ENCODE measurements at places on chromosomes 16 and 17.

GRCh38 chr16:84614968-84615813 lies 2.7 kb downstream of the COTL1 start:
- no peak for DNase-seq

GRCh38 chr16:65524997-65525396 lies 403.1 kb upstream of the CDH11 start:
- DNase-seq: no peak

- DNase-seq: no peak
Observed at GRCh38 chr17:47224966-47225365, 15.8 kb downstream of the MYL4 start.

- no peak for DNase-seq
Observed at GRCh38 chr16:72210555-72210954, 38.6 kb upstream of the PMFBP1 start.

DNA sequence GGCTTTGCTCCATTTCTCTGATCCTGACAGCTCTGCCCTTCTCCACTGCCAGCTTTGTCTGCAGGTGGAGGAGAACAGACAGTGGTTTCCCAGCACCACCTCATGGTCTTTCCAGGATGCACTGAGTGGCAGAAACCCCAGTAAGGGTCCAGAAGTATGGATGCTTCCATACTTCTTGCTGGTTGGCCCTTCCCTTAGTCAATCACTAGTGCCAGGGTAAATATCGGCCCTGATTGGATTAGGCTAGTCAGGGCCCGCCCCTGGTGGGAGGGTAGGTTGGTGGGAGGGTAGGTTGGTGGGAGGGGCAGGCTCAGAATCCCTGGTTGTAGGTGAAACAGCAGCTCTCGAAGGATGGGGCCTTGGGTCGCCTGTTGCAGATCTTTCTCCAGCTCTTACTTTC lies 10.2 kb downstream of the RNF213 start:
- no peak for DNase-seq

GRCh38 chr17:73603971-73604370 lies 40.3 kb downstream of the SDK2 start:
- no peak for DNase-seq

DNA sequence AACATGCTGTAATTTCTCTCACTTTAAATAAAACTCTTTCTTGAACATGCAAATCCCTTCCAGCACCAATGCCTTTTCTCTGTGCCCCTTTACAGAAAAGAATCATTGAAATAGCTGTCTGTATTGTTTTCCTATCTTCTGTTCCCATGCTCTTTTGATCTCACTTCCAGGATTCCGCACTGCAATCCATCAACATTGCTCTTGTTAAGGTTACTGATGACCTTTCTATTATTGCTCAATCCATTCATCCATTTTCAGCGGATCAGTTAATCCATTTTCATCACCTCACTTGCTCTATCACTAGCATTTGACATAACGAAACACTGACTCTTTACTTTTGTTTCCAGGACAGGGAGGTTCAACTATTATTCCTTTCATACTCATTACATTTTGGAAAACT lies 130.5 kb downstream of the ABCA8 start:
- no peak for DNase-seq

GRCh38 chr17:17564896-17565295 lies 26.6 kb downstream of the PEMT start:
- no peak for DNase-seq

DNA sequence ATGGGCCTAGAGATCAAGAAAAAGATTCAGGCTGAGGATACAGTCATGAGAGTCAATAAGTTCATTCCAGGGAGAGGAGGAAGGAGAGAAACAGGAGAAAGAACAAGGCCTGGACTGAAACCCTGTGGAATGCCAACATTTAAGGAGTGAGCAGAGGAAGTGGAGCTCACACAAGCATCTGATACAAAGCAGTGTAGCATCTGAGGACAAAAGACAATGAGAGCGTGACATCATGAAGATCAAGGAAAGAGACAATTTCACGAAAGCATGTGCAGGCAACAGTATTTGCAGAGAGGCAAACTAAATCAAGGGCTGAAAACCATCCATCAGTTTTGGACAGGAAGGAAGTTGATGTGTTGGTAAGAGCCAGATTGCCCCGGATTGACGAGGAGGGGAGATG lies 25.3 kb upstream of the SCNN1B start:
- DNase-seq: no peak

GRCh38 chr16:53541326-53541725 lies 38.3 kb upstream of the AKTIP start:
- no peak for DNase-seq

GRCh38 chr17:15236281-15237105 lies 28.6 kb downstream of the PMP22 start:
- no peak for DNase-seq

GRCh38 chr16:68384288-68385161 lies 63.8 kb downstream of the SMPD3 start:
- no peak for DNase-seq

- DNase-seq: no peak
Observed at GRCh38 chr16:65244787-65245186, 122.9 kb upstream of the CDH11 start.

DNA sequence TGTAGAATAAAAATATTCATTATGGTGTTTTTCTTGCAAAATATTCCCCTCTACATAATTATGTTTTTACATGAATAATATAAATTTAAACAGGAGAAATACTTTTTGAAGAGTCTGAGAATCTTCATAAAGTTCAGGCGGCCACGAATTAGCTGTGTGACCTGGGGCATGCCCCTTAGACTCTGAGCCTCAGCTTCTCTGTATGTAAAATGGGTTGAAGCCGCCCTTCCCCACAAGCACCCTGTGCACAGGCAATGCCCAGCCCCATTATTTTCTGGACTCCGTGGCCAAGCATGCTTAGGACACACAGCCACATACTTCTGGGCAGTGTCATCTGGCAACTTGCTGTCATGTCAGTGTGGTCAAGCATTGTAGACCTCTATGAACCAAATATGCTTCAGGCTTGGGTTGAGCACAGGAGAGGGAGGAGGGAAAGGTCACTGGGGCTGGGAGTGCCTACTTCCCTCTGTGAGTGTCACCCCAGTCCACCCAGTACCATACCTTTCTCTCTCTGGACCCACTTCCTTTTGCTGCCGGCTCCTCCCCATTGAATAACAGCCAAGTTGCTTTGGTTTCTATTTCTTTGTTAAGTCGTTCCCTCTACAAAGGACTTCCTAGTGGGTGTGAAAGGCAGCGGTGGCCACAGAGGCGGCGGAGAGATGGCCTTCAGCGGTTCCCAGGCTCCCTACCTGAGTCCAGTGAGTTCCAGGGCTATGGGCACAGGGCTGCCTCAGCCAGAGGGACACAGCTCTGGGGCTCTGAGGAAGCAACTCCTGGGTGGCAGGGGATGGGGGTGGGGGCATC lies at the start of gene LGALS9:
LGALS9 (plus strand) TSS at position 582 of the 804 bp plus-strand sequence; CDS start at position 660, 78 bp downstream.
- DNase-seq: no peak

DNA sequence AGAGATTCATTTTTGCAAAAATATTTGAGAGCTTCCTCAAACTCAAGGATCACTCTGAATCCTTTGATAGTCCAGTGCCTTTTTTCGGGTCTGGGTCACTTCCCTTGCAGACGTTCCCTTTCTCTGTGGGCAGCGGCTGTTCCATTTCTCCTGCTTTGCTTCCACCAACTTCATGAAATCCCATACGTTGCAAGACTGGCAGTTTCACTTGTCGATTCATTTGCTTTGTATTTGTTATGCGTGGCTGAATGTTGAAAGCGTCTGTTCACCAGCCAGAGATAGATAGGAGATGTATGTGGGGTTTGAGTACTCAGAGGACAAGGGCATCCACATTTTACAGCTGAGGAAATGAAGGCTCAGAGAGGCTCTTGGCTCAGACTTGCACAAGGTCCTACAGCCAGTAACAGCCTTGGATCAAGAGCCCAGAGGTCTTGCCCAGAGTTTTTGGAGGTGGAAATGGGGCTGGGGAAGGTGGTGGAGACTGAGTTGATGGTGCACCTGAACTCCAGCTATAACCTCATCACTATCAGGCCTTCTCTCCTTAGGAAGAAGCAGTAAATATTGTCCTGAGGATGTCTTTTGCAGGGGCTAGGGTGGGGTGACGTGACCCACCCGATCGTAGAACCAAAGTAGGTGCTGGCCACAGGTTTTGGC lies 1.3 kb upstream of the CCDC102A start:
- DNase-seq: no peak

GRCh38 chr16:56985962-56986360 lies 3.4 kb upstream of the NLRC5 start:
- DNase-seq: no peak

GRCh38 chr16:59535298-59535697 lies 801.2 kb upstream of the GOT2 start:
- no peak for DNase-seq

DNA sequence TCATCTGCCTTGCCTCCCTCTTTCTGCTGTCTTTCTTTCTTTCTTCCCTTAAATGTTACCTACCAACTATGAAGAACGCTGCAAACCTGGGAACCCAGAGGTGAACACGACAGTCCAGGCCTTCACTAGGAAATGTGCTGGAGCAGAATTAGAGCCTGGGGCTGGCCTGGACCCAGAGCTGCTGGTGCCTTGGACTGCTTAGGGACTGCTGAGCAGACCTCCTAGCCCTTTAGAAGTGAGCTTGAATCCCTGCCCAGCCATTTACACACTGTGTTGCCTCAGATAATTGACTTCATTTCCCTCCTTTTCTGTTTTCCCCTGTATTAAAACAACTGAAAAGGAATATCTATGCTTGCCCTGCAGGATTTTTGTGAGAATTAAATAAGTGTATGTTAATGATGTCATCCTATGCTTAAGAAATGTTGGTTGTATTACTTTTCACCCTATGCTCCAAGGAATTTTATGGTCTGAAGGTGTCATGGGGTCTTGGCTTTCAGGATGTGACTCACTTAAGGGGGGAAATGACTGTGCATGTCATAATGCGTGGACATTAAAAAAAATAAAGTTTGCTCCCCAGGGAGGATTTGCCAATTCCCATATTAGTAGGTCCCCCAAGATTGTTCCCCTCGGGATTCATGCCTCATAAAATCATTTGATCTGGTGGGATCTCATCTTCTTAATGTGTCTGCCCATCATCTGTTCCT lies 11.5 kb downstream of the CDH13 start:
- DNase-seq: no peak
